ENCODE measurements at places on chromosomes 4 and X.
A peak's percentile ranks its signal among the peaks of the same experiment; 100 is the strongest.

DNA sequence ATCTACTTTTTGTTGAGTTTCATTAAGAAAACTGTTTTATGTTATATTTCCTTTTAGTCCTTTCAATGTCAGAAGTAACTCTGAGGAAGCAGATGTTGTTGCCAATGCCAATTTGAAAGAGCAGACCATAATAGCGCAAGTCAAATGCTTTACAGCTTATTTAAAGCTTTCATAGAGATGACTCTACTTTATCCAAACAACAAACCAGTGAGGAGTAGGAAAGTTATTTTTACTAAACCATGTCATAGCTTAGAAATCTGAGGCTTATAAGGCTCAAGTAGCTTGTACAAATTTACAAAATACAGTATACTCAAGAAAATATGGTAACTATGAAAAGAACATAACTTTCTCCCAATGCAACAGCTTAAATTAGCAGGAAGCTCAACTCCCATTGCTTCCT lies 40.1 kb upstream of the SPOCK3 start:
- no peak for DNase-seq

GRCh38 chrX:147891896-147892295 lies 19.8 kb upstream of the FMR1 start:
- DNase-seq, result no peak

GRCh38 chr4:40170588-40170987 lies 26.2 kb upstream of the RHOH start:
- DNase-seq, result no peak

- DNase-seq, result no peak
Observed at GRCh38 chr4:142405695-142406498, 440.2 kb downstream of the INPP4B start.

DNA sequence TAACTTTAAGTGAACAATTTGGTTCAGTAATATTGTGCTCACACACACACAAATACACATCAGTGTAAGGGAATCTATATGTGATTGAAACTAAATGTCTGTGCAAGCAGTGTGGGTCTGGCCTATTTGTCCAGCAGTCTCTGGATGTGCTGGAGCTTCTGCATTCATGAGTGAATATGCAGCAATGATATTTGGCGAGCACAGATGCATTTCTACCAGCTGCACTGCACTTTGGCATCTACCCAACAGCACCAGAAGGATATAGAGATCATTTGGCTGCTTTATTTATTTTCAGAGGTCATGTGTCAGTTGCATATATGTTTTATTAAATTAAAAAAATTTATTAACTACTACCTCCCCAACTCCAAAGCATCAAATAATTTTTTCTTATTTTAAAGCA lies 613.4 kb upstream of the NR3C2 start:
- DNase-seq, result no peak

- no peak for DNase-seq
Observed at GRCh38 chrX:122552286-122552800, 631.7 kb upstream of the GRIA3 start.

DNA sequence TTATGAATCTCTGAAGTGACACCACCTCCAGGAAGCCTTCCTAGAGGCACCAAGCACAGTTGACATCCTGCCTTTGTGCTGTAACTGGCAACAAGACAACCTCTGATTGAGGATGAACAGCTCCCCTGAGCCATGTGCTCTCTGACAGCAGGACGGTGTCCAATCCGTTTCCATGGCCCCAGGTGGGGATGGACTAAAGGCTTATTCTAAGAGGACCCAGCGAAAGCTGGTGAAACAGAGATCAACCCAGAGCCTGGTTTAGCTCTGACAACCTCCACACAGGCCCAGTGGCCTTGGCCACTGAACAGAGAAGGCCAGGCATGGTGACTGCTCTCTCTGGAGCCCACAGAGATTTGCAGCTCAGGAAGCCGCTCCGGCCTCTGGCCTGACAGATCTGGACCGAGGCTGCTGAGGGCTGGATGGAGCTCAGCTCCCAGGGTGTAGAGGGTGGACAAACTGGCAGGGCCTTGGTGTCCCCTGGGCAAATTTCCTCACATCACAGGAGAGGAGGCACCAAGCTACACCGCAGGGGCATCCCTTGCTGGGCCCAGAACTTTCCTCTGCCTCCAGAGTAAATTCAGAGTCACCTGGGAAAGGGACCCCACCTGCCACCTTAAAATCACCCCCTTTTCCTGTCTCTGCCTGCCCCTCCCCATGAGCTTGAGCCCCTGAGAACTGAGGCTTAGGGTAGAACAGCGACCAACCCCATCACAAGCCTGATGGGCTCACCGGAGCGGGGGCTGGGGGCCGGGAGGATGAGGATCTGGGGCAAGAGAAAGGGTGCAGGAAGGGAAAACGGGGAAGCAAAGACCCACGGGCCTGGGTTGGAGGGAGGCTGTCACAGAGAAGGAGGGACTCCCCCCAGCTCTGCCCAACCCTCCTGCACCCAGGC lies 40.2 kb downstream of the HMX1 start:
- DNase-seq, result no peak

GRCh38 chr4:120431180-120431579 lies 364.5 kb upstream of the MAD2L1 start:
- DNase-seq, result no peak

GRCh38 chr4:81032771-81033684 lies 2.5 kb downstream of the BMP3 start:
- DNase-seq, result no peak

DNA sequence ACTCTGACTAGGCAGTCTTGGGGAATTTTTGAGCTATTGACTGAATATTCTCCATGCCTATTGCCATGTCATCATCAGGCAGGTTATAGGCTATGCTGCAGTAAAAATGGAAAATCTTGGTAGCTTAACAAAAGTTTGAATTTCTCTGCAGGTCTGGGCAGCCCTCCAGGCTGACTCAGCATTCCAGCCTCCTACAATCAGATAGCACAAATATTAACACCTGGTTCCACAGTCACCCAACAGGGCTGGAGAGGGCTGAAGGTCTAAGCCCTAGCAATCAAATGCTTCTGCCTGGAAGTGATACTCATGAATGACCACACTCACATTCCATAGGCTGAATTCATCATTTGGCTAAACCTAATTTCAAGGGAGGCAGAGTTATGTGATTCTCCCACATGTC lies 9.6 kb upstream of the PPP3CA start:
- no peak for DNase-seq

- DNase-seq, result no peak
Observed at GRCh38 chrX:42772874-42773273, 5.1 kb downstream of the PPP1R2C start.

DNA sequence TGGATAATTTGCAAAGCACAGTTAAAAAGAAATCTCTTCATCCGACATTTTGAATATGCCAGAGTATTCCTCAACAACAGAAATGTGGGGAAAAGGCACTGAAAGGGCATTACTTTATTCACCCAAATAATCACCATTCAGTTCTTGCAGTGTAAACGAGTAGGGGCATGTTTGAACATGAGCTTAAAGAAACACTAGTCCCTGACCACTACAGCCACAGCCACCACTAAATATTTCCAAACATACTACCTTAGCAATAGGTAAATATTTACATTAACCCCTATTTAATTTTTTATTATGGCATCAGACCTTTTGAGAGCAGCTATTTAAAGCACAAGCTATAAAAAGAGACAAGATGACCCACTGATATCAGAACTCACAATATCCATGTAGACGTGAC lies 27.6 kb downstream of the MCF2 start:
- DNase-seq, result no peak

DNA sequence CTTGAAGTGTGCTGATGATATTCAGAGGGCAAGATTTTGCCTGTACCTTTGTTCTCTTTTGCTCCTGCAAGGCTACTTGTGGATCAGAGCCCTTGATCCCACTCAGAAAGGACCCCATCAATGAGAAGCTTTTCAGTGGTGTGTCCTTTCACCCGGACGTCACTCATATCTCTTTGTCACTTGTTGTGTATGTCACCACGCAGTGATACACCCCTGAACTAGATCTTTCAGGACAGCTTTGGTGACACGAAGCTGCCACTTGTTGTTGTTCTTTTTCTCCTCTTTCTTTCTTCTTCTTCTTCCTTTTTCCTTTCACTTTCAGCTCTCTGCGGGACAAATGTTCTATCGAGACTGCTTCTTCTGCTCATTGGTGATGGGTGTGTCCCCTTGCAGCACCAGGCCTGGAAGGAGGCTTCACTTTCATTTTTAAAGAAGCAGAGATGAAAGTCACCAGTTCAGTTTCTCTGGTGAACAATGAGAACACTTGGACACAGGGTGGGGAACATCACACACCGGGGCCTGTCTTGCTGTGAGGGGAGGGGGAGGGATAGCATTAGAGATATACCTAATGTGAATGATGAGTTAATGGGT lies 83.6 kb downstream of the NBDY start:
- DNase-seq, result peak; percentile 56

GRCh38 chrX:119981286-119982070 lies 37.9 kb upstream of the NKAP start:
- DNase-seq, result no peak

- DNase-seq, result no peak
Observed at GRCh38 chrX:117990438-117990837, 126.2 kb downstream of the KLHL13 start.
